ENCODE measurements at places on chromosomes 5 and 9.

GRCh38 chr5:107496466-107496865 is 174.3 kb downstream of the EFNA5 start:
- DNase-seq, result no peak

DNA sequence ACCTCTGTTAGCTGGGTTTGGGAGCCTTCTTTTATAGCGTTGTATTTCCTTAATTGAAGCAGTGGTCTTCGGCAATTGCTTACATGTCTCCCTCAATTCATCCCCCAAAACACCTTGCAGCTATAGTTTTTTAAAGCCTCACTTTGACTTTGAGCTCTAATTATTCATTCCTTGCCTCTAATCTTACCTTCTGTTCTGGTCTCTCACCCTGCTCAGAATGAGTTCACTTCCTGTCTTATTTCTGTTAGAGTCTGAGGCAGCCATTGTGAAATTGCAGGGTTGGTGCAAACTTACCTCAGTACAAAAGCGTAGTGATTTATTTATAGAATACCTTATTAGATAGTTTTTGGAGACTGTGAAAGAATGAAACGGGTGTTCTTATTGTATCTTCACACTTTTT is 35.0 kb downstream of the AOPEP start:
- no peak for DNase-seq

GRCh38 chr5:103646698-103647614 is 84.4 kb upstream of the NUDT12 start:
- DNase-seq, result no peak

GRCh38 chr9:36966371-36967097 is 67.5 kb downstream of the PAX5 start:
- no peak for DNase-seq

- no peak for DNase-seq
These were observed 158.6 kb upstream of the ARRDC3 start for GRCh38 chr5:91541696-91542095.

DNA sequence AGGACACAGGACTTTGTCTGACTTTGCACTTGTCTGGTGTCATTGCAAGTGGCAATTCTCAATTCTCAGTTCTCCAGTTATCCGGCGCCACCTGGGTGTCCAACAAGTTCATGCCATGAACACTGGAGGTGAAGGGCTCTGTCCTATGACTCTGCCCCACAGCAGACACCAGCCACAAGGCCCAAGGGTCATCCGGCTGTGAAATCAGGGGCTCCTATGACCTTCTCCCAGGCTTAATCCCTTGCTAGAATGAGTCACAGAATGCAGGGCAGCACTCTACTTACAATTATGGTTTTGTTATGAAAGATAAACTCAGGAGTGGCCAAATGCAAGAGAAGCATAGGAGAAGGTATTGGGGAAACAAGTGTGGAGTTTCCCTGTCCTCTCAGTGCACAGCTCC is 392.0 kb downstream of the GADD45G start:
- DNase-seq, result no peak

- no peak for DNase-seq
These were observed 52.7 kb upstream of the IFNK start for GRCh38 chr9:27471366-27471765.

DNA sequence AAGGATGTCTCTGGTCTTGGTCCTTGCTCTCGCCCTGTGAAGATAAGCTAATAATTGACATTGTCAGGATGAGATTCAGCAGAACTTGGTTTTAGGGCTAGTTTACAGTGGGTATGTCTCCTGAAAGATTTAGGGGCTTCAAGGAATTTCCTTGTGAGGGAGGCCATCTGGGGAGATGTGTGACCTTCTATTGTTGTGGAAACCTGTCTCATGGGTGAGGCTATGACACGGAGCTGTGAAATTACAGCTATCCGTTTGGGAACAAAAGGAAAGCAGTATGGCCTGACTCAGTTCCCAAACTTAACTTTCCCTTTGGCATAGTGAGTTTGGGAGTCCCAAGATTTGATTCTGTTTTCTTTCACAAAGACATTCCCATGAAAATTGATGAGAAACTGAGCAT is 142.0 kb downstream of the PARP8 start:
- no peak for DNase-seq

DNA sequence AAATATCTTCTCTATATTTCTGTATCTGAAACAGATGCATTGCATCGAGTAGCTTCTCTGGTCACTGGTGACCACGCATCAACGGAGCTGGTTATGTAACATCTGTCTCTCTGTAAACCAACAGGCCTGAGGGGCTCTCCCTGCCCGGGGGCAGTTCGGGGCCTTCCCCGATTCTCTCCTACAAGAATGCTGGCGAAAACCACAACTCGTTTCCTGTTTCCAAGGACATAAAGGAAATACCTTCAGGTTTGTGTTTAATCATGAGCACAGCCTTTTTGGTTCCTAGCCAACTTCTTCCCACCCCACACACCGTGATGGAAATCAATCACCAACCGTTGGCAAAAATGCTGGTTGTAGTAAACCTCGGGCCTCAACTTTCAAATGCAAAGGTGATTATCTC is 25.1 kb downstream of the GDNF start:
- DNase-seq, result no peak
